Stomach (tissue), 19 donors: ENCODE measurements at places on chromosomes 6 and 20. TPM values are rescaled to one million over a fixed set of nuclear protein-coding genes. Genes with fewer than 3 reads are reported as not detected.

- no peaks in the 10 kb centered on the region for H3K4me1 ChIP-seq
- no peaks in the 10 kb centered on the region for H3K36me3 ChIP-seq
- H3K4me3 ChIP-seq, result no peak overlapping the region
- H3K27ac ChIP-seq, result no peak overlapping the region
Observed at GRCh38 chr6:138044972-138045371, 62.2 kb downstream of the PERP start.

Gene TPMT
- 0.89 TPM for total RNA-seq

GRCh38 chr6:75210885-75211739 lies 5.3 kb upstream of the COL12A1 start:
- H3K36me3 ChIP-seq, result no peaks in the 10 kb centered on the region
- H3K27me3 ChIP-seq, result no peaks in the 10 kb centered on the region
- DNase-seq, result peak; percentile 54
- H3K27ac ChIP-seq, result no peak overlapping the region

Gene TCFL5
- 29.5 TPM for total RNA-seq

DNA sequence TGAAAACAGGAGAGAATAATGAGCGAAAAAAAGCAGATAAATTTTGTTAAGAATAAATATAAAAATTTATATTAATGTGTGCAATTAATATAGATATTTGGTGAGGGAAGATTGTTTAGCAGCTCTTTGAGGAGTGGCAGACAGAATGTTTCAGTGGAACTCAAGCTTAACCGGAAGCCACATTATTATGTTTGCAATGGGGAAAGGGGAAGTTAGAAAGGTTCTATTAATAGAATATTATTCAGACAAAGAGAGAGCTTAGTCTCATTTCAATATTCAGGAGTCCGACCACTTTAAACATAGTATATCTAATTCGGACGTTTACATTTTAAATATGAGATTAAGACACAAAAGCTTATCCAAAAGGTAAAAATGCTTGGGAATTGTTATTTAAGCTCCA lies 81.6 kb upstream of the KHDRBS2 start:
- no peaks in the 10 kb centered on the region for H3K27me3 ChIP-seq
- H3K4me3 ChIP-seq, result no peak overlapping the region
- H3K4me1 ChIP-seq, result no peaks in the 10 kb centered on the region
- DNase-seq, result peak; percentile 14

DNA sequence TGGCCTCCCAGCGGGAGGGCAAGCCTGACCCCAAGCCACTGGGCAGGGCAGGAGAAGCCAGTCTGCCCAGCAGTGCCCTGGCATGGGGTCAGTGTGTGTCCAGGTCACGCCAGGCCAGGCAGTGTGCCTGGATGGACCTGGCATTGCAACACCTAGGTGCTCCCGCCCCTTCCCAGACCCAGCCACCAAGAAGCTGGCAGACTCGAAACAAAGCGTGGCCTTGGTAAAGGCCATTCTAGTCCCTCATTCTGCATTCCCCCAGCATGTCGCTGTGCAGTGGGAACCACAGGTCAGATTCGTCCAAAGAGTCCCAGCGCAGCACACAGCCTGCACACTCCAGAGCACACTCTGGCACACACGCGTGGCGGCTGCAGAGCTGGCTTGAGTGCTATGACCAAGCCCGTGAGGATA lies 19.3 kb upstream of the APMAP start:
- H3K27ac ChIP-seq, result no peak overlapping the region
- DNase-seq, result peak; percentile 48
- no peaks in the 10 kb centered on the region for H3K27me3 ChIP-seq
- no peaks in the 10 kb centered on the region for H3K4me1 ChIP-seq
- H3K4me3 ChIP-seq, result no peak overlapping the region

Gene RPN2
- 117 TPM for total RNA-seq

- peak; percentile 44 for DNase-seq
- no peaks in the 10 kb centered on the region for H3K27me3 ChIP-seq
- no peaks in the 10 kb centered on the region for H3K36me3 ChIP-seq
- H3K27ac ChIP-seq, result no peak overlapping the region
- peaks cover 10% of the 10 kb centered on the region for H3K4me1 ChIP-seq
Observed at GRCh38 chr6:111631903-111632460, 26.3 kb upstream of the TRAF3IP2 start.

DNA sequence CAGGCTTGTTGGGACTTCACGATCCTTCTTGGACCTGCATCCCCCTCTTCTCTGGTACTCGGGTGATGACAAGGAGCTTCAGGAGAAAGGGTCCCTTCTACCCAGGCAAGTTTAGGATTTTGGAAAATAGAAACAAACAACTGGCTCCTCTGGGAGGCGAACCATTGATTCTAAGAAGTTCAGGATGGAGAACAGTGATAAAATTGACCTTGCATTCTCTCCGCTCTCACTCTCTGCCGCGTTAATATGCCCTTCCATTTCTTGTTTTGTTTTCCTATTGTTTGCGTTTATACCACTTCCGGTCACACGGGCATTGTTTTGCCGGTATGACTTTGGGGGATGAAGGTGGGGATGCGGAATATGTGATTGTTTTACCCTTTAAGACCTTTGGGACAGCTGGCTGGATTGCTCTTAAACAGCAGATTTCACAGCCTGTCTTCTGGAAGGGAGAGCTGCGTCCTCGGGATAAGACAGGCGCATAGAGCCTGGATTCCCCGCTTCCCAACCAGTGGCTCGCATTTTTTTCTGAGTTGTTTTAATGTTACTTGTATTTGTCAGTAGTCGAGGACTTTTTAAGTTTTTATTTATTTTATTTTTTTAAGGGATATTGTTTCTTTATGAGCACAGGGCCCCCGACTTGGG lies 144.3 kb upstream of the ZNF184 start:
- peaks cover 81% of the 10 kb centered on the region for H3K27me3 ChIP-seq
- no peaks in the 10 kb centered on the region for H3K4me1 ChIP-seq
- H3K27ac ChIP-seq, result no peak overlapping the region
- peak; percentile 16 for DNase-seq
- H3K36me3 ChIP-seq, result no peaks in the 10 kb centered on the region

GRCh38 chr20:23437126-23437899 lies 2.2 kb upstream of the CSTL1 start:
- no peaks in the 10 kb centered on the region for H3K27me3 ChIP-seq
- H3K27ac ChIP-seq, result no peak overlapping the region
- DNase-seq, result no peak
- no peaks in the 10 kb centered on the region for H3K36me3 ChIP-seq
- H3K4me1 ChIP-seq, result peaks cover 8% of the 10 kb centered on the region

Gene DZANK1
- total RNA-seq, result not detected

Gene SLC17A2
- total RNA-seq, result not detected

- no peaks in the 10 kb centered on the region for H3K27me3 ChIP-seq
- no peak overlapping the region for H3K27ac ChIP-seq
- no peaks in the 10 kb centered on the region for H3K36me3 ChIP-seq
- no peak overlapping the region for H3K4me3 ChIP-seq
Observed at GRCh38 chr6:94862112-94862511, 715.2 kb upstream of the MANEA start.

- H3K27me3 ChIP-seq, result no peaks in the 10 kb centered on the region
- H3K27ac ChIP-seq, result no peak overlapping the region
- H3K4me1 ChIP-seq, result peaks cover 59% of the 10 kb centered on the region
- no peaks in the 10 kb centered on the region for H3K36me3 ChIP-seq
- H3K4me3 ChIP-seq, result no peak overlapping the region
Observed at GRCh38 chr6:85455471-85456026, 5.7 kb downstream of the NT5E start.

- no peaks in the 10 kb centered on the region for H3K27me3 ChIP-seq
- no peak overlapping the region for H3K4me3 ChIP-seq
- no peaks in the 10 kb centered on the region for H3K36me3 ChIP-seq
- DNase-seq, result no peak
- H3K27ac ChIP-seq, result no peak overlapping the region
- H3K4me1 ChIP-seq, result no peaks in the 10 kb centered on the region
Observed at GRCh38 chr6:85685713-85686112, 43.0 kb upstream of the SYNCRIP start.

DNA sequence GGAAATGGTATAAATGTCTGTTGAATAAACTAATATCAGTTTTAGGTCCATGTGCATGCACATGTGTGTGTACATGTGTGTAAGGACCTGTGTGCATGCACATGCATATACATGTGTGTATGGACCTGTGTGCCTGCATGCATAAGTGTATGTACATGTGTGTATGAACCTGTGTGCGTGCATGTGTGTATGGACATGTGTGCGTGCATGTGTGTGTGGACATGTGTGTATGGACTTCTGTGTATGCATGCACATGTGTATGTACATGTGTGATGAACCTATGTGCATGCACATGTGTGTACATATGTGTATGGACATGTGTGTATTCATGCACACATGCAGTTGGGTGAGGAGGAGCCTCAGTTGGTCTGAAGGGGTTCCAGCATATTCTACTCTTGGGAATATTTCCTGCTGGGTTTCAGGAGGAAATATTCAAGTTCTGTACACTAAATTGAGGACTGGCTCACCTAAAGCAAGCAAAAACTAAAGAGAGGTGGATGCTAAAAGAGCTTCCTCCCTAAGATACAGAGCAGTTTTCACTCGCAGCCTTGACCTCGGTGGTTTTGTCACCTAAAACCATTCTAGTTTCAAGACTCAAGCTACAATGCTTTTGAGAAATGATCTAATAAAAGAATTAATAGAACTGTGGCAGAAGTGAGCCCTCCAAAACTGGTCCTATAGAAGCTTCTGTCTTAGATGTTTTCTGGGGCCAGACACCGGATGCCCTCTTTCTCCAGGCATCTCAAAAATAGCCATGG lies 742.8 kb downstream of the MAFB start:
- H3K36me3 ChIP-seq, result no peaks in the 10 kb centered on the region
- H3K27me3 ChIP-seq, result no peaks in the 10 kb centered on the region
- no peak overlapping the region for H3K27ac ChIP-seq
- H3K4me1 ChIP-seq, result no peaks in the 10 kb centered on the region

DNA sequence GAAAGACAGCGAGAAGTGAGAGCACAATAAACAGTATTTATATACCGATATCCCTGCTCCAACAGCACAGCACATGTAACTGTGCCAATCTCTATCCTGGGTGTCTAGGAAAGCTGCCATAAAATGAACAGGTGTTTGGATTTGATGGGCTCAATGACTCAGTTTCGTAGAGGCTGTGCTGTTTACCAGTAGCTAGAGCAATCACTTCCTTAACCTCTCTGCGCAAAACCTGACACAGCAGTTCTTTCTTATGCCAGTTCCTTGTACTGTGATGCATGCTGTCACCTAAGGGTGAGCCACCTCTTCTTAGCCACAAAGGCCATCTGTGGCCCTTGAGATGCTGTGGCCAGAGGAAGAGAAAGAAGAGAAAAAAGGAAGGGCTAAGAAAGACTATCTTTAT lies 59.3 kb downstream of the SHPRH start:
- H3K27me3 ChIP-seq, result no peaks in the 10 kb centered on the region
- H3K36me3 ChIP-seq, result peaks cover 9% of the 10 kb centered on the region
- H3K27ac ChIP-seq, result no peak overlapping the region
- H3K4me1 ChIP-seq, result peaks cover 20% of the 10 kb centered on the region

DNA sequence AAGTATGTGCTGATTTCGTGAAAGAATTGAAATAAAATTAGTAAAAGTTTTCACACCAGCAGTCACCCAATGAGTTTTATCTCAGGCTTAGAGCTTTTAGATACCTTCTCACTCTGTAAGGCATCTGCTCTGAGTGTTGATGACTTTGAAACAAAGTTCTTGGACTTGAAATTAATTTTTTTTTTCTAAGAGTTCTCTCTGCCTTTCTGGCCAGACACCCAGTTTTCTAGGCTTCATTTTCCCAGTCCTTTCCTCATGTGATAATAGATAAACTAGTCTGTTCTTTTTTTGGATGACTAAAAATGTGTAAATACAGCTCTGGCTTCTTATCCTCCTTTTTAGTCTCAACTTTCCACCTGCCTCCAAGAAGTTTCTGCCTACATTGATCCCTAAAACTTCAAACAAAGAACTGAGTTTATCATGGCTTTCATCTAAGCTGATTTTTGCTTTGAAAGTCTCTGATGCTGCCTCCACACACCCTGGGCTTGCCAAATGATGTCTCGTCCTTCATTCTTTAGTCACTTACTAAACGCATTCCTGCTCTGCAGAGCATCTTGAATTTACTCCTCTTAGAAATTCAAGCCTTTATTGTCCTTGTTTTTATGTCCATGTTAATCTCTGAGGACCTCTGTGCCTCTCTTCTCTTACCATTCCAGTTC lies 32.7 kb downstream of the SLX4IP start:
- peaks cover 4% of the 10 kb centered on the region for H3K4me1 ChIP-seq
- H3K27me3 ChIP-seq, result no peaks in the 10 kb centered on the region
- DNase-seq, result no peak
- no peak overlapping the region for H3K27ac ChIP-seq

DNA sequence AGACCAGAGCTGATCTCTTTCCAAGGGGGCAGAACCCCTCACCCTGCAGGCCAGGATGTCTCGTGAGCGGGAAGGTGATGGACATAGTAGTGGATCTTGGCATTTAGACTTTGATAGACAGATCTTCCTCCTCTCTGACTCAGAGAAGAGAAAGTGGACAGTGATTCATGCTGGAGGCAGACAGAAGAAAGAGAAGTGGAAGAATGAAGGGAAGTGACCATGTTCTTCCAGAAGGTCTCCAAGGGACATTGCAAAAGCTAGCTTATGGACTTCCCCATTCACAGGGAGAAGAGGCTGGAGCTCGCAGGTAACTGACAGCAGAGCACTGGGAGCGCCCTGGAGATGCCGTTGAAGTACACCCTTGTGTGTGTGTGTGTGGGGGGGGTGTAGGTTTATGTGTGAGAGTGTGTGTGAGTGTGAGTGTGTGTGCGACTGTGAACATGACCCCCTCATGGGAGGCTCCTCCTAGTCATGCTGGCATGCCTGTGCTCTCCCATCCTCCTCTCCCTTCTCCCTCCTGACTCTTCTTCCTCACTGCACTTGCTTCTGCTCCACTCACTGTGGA lies 8.0 kb upstream of the RAET1L start:
- H3K36me3 ChIP-seq, result no peaks in the 10 kb centered on the region
- peaks cover 12% of the 10 kb centered on the region for H3K4me1 ChIP-seq
- H3K4me3 ChIP-seq, result no peak overlapping the region
- peaks cover 62% of the 10 kb centered on the region for H3K27me3 ChIP-seq
- no peak overlapping the region for H3K27ac ChIP-seq

- DNase-seq, result peak; percentile 63
- H3K27me3 ChIP-seq, result no peaks in the 10 kb centered on the region
- no peak overlapping the region for H3K4me3 ChIP-seq
- no peaks in the 10 kb centered on the region for H3K36me3 ChIP-seq
- H3K4me1 ChIP-seq, result no peaks in the 10 kb centered on the region
Observed at GRCh38 chr6:6942831-6943230, 164.9 kb upstream of the RREB1 start.

DNA sequence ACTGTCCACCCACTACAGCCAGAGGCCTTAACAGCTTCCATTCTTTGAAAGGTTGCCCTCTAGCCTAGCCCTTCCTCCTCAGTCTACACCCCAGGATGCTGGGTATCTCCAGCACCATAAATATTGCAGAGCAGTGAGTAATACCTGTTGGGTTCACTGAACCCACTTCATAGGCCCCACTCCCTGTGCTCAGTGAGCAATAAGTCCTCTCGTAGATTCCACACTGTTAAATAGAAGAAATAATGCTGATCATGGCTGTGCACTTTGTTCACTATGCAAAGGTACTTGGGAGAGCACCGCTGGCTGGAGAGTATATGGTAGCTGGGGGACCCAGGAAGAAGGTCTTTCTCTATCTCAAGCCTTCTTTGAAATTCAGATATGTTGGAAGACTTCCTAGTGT lies 87.3 kb downstream of the RSPH3 start:
- peaks cover 16% of the 10 kb centered on the region for H3K4me1 ChIP-seq
- DNase-seq, result no peak
- H3K36me3 ChIP-seq, result no peaks in the 10 kb centered on the region
- no peak overlapping the region for H3K4me3 ChIP-seq
